Right cardiac atrium (tissue), 5 donors: ENCODE measurements at places on chromosomes 11 and 22.

- no peak for DNase-seq
Measured at GRCh38 chr22:38012604-38013072, 28.3 kb upstream of the SOX10 start.

DNA sequence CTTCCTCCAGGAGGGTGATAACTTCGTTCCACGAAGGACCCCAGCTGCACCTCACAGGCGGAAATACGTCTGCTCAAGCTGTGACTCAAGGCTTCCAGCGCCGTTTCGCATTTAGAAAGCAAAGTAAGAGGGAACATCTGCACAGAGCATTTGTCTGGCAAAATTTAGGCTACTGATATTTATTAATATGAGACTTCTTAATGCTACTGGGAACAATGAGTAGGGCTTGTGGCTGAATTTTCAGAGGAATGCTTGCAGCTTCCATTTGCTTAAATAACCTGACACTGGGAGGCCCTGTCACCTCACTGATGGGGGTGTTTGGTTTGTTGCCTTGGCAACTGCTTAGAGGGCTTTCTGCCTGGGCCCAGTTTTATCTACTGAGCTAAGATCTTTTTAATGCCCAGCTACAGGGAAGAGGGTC, 14.7 kb upstream of the ST14 start:
- DNase-seq = no peak

GRCh38 chr22:44193535-44193891, 12.8 kb downstream of the PARVG start:
- no peak for DNase-seq

- DNase-seq = no peak
Measured at GRCh38 chr11:2287091-2287490, 14.6 kb downstream of the C11orf21 start.

DNA sequence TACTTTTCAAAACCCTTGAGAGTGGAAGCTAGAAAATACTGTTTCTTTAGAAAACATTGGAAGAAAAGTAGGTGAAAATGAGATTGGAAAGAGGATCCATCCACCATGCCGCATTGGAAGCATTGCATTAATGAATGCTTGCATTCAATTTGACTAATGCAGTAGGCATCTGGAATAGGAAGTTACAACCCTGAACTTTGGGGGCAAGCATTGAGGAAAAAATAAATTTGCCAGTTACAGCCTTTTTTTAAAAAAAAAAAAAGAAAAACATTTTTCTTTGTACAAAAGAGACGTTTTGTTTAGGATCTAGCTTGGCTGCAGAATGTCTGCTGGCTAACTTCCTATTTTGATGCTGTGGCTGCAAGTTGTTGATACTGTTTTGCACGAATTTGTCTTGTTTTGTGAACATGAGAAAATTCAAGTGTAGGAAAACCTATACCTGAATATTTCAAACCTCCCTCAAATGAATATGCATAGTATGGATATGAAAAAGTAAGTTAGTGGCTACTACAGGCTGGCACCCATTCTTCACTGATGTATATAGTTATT, 28.1 kb downstream of the RTN3 start:
- DNase-seq = no peak
